Occipital lobe (tissue), 3 donors: ENCODE measurements at places on chromosomes 3 and 15. TPM values are rescaled to one million over a fixed set of nuclear protein-coding genes. Genes with fewer than 3 reads are reported as not detected.

AMIGO3 gene
- 0.78 TPM for total RNA-seq

- no peak for DNase-seq
Observed at GRCh38 chr3:194360568-194360967, 9.0 kb downstream of the LRRC15 start.

- DNase-seq, result no peak
Observed at GRCh38 chr15:48940508-48940907, 23.2 kb downstream of the SHC4 start.

DNA sequence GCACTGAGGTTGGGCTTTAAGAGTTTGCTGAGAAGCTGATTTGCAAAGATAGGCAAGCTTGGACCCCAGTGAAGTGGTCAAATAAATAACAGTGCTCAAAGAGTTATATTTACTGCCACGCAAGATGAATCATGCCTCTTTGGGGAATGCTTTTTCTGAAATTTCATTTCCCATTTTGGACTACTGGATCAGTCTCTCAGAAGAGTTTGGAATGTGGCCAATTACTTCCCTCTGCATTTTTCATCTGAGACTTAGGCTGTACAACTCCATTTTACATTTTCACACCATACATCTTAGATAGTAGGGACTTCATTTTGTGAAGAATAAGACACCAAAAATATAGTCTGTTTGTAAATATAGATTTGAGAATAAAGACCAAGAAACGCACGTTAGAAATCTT is 419.7 kb downstream of the FGF12 start:
- no peak for DNase-seq

- no peak for DNase-seq
Observed at GRCh38 chr3:18189282-18190050, 235.7 kb downstream of the SATB1 start.

RETNLB gene
- not detected for total RNA-seq

- no peak for DNase-seq
Observed at GRCh38 chr3:181379278-181379677, 332.4 kb upstream of the SOX2 start.

GRCh38 chr15:40248006-40248783 is 9.3 kb downstream of the PAK6 start:
- no peak for DNase-seq

ECE2 gene
- 2.2 TPM for total RNA-seq

- no peak for DNase-seq
Observed at GRCh38 chr3:78580681-78581080, 1187.1 kb downstream of the ROBO1 start.

GRCh38 chr3:27484015-27484844 is at the start of gene SLC4A7:
SLC4A7 (minus strand) TSS chr3:27484384; CDS start chr3:27484126, 258 bp downstream.
- peak; percentile 96 for DNase-seq

GRCh38 chr3:135140591-135140990 is 345.5 kb downstream of the EPHB1 start:
- DNase-seq, result no peak

DNA sequence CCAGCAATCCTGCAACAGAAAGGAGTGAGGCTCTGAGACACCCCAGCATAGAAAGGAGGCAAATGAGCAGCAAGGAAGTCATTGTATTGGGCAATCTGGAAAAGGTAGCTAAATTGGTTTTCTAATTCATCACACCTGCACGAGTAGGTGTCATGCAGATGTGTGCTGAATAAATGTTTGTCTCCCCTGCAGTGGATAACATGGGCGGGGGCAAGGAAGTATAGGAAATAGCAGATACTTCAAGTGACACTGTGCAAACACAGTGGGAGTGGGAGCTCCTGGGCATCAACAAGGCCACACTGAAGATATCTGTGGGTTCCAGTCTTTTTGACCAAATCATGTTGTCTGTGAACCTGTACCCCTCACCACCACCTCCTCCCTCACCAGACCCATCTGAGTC is 14.4 kb upstream of the HTR3E start:
- DNase-seq, result no peak

TNNC1 gene
- total RNA-seq, result not detected

- no peak for DNase-seq
Observed at GRCh38 chr3:124091716-124092115, 99.8 kb upstream of the ROPN1 start.

- DNase-seq, result no peak
Observed at GRCh38 chr15:69675731-69676130, 223.1 kb downstream of the RPLP1 start.

GCHFR gene
- 1.9 TPM for total RNA-seq

DNA sequence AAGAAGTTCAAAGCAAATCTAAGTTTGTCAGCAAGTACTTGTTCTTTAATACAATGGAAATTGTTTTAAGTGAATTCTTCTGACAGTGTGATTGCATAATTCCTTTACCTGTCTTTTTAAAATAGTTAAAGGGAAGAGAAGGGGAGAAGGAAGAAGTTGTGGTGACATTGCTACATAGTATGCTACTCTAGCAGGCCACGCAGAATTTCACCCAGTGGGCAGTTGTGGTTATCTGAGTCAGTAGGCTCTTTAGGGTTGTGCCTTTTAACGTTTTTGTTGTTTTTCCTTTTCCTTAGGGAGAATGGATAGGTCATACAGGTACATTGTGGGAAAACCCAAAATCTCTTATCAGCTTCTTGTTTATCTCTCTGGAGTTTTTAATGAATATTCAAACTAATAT is 40.4 kb downstream of the KIF15 start:
- no peak for DNase-seq

CNTN6 gene
- total RNA-seq, result 4.7 TPM

- DNase-seq, result no peak
Observed at GRCh38 chr3:155635056-155635455, 109.8 kb downstream of the PLCH1 start.

DNA sequence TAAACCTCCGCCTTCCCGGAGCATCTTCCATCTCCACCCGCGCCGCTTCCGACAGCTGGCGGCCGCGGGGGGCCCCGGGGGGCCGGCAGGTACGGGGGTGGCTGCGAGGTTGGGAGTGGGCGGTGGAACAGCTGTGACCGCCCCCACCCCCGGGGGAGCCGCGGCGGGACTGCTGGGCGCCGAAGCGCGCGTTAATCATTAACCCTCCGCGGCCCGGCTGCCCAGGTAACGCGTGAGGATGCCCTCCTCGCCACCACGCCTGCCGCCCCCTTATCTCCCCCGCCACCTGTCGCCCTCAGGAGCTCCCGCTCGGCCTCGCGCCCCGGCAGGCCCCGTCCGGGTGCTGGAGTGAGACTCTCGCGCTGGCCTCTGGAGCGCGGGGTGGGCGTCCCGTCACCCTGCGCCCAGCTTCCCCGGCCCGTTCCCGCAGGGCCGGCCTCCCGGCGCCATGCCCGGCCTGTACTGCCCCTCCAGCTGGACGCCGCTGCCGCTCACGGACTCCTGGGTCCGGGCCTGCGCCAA is 757 bp downstream of the VWA5B2 start:
- DNase-seq, result no peak

GRCh38 chr15:68281008-68281407 is 3.5 kb downstream of the FEM1B start:
- DNase-seq, result no peak

DNA sequence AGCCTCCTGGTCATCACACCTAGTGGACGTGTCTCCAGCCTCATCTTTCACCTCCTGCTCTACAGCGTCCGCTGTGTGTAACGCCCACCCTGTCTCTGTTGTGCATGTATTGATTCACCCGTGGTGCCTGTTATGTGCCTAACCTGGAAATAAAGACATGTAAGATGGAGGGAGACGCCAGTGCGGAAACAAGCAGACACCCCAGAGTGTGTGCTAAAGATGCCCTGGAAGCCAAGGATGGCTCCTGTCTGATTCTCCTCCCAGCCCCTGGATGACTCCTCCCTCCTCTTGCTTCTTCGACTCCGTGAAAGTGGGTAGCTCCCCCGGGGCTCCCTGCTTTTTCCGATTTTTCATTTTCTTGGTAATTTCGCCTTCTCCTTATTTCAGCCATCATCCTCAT is 241.8 kb downstream of the ADAMTS17 start:
- no peak for DNase-seq

DNA sequence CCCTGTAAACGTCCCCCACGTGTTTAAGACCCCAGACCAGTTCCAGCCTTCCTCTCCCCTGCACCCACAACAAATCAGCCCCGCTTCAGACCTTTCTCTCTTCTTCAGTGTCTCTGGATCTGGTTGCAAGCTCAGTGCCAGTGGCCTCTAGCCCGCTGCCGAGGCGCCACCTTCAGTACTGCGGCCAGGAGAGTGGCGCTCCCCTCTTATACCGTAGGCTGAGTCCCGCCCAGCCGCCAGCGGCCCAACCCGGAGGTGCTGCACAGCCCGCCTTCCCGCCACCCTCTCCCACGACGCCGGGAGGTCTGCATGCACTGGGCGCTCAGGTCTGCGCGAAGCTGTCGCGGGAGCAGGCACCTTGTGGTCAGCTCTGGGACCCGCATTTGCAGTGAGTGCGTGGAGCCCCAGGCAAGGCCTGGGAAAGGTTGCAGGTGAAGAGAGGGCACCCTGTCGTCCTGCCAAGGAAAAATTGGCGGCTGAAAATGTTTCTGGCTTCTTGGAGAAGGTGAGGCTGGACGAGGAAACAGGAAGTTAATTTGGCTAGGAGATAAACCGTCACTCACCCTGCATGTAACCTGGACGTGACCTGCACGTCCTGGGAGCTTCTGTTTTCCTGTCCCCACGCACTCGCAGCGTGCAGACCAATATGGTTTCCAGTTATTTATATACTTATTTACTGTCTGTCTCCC is at the start of gene C2CD4B:
Gene C2CD4B, minus strand, starts transcription at position 182 of the 689 bp plus-strand sequence. CDS start 301 bp downstream, outside the sequence.
- DNase-seq, result no peak

ITIH4 gene
- total RNA-seq, result 2.8 TPM

RPL39L gene
- total RNA-seq, result 16.7 TPM

DNA sequence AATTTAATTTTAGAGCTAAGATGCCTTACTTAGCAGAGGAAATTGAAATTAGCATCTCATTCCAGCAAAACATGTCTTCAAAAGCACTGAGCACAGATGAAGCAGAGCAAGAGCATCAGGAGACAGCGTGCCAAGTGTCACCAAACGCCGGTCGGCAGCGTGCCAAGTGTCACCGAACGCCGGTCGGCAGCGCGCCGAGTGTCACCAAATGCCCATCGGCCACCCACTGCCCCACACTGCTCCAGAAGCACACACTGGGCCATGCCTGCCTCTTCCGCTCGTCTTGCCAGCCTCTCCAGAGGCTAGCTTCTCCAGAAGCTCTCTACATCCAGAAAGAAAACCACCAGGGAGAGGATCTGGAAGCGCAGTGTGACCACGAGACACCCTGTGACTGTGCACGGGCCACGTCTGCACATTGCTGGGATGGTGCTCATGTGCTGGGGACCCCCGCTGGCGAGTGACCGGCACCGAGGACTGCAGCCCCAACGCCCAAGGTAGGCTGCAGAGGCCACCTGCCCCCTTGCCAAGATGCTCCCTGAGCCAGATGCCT is 37.8 kb downstream of the CYFIP1 start:
- DNase-seq, result no peak

GRCh38 chr3:64080616-64081234 is 57.4 kb upstream of the PSMD6 start:
- DNase-seq, result no peak

DNA sequence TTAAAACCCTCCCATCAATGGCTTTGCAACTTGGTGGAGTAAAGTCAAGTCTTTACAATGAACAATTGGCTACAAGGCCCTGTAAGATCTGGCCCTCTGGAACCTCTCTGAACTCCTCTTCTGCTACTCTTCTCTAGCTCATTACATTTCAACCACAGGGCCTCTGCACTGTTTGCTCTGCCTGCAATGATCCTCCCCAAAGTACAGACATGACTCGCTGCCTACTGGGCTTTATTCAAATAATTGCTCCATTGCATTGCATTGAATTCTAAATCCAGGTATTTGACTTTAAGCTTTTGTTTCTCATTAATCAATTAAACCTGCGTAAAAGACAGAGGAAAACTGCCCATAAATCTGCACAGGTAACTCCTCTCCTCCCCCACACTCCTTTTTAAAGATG is 96.7 kb downstream of the CD47 start:
- DNase-seq, result no peak
